Naive thymus-derived CD8-positive, alpha-beta T cell (primary cell): ENCODE measurements at places on chromosomes 5 and 9.

- no peak overlapping the region for H3K27ac ChIP-seq
- H3K27me3 ChIP-seq, result no peaks in the 10 kb centered on the region
- no peak for DNase-seq
These were observed 451.4 kb downstream of the KDM4C start for GRCh38 chr9:7209016-7209715.

DNA sequence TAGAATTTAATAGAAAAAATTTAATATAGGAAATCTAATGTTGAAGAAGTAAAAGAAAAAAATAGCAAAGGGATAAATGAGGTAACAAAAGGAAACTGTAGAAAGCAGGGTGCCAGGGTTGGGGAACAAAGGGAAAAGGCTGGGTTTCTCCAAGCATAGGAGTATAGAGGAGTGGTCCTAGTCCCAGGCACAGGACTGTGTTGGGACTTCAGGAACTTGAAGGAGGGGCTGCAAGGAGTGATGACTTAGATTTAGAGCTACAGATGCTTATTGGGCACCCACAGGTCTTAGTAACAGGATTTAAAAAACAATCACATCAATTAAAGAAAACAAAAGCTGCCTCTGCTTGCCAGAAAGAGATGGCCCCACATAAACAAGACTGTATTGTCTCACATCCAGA, 396.5 kb upstream of the TNC start:
- no peak overlapping the region for H3K27ac ChIP-seq
- no peaks in the 10 kb centered on the region for H3K36me3 ChIP-seq
- no peak for DNase-seq

DNA sequence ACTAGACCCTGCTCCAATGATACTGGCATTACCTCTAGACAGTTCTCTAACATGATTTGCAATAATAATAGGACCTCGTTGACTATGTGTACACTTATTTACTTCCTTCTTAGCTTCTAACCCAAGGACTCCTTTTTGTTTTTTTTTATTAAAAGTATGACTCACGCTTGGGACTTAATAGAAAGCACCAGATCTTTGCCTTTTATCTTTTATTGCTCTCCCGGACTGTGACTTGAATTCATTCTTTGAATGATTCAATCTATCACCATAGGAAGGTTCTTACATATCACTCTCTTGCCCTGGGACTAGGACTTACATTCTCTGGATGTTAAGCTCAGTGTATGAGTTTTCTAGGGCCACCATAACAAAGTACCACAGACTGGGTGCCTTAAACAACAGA, 9.0 kb downstream of the C9 start:
- no peak overlapping the region for H3K27ac ChIP-seq
- H3K27me3 ChIP-seq, result no peaks in the 10 kb centered on the region
- H3K4me3 ChIP-seq, result no peak overlapping the region
- no peak for DNase-seq

DNA sequence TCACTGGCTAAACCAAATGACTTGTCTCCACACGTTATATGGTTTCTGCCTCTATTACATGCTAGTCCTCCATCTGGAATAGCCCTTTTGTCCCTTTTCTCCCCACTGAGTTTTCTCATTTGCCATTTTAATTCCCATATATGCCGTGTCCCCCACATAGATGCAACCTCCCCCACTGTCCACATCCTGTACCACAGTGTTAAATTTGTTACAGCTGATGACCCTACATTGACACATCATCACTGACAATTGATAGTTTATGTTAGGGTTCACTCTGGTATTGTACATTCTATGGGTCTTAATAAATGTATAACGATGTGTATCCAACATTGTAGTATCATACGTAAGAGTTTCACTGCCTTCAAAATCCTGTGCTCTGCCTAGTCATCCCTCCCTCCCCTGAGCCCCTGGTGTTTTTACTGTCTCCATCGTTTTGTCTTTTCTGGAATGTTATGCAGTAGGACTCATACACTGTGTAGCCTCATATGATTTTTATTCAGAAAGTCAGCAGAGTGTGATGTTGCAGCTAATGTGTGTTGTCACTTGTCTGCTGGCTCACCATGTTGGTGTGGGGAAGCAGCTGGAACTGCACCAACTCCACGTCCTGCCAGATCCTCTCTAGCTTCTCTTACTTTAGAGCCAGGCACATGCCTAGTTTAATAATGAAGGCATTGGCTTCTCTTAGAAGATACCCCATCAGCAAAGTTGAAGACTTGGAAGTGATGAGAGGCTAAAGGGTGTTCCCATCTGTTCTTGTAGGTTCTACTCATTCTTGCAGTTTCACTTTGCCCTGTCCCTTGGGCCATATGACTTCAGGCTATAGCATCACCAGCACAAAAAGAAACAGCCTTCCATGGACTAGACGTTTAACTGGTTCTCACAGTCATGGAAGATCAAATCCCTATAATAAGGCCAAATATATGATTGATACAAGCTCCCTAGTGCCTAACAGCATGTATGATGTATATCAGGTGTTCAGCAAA, 30.2 kb downstream of the LRRC70 start:
- H3K36me3 ChIP-seq, result no peaks in the 10 kb centered on the region
- H3K27ac ChIP-seq, result no peak overlapping the region
- H3K27me3 ChIP-seq, result no peaks in the 10 kb centered on the region
- no peaks in the 10 kb centered on the region for H3K4me1 ChIP-seq
- no peak for DNase-seq
- no peak overlapping the region for H3K4me3 ChIP-seq

DNA sequence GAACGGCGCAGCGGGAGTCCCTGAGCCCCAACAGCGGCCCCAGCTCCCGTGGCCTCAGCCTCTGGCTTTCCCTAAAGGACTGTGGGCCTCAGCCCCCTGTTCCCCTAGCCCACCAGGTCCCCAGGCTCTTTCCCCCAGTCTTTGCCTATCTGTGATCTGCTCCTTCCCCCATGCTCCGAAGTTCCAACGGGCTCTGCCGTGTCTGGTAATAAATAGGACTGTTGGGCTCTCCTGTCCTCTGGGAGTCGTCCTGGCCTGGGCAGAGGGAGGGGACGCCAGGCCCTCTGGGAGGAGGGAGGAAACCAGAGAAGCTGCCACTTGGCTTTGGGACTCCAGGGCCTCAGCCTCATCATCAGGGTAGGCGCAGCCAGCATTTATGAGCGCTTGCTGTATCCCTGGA, 28.1 kb downstream of the ADGRD2 start:
- peaks cover 2% of the 10 kb centered on the region for H3K4me1 ChIP-seq
- H3K4me3 ChIP-seq, result no peak overlapping the region
- no peak overlapping the region for H3K27ac ChIP-seq
- no peak for DNase-seq
- H3K36me3 ChIP-seq, result no peaks in the 10 kb centered on the region

DNA sequence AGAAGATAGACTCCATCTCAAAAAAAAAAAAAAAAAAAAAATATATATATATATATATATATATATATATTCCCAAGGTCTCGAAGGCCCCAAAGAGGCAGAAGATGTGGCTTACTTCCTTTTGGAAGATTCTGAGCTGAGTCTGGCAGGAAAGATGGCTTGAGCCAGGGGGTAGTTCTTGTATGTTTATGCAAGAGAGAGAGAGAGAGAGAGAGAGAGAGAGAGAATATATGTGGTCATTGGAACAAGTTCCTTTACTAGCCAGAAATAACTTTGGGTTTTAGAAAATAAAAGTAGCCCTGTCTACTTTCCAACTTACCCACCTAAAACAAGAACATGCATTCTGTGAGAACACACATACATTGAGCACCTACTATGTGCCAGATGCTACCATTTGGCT, 17.6 kb downstream of the NCS1 start:
- H3K4me1 ChIP-seq, result peaks cover 6% of the 10 kb centered on the region
- H3K36me3 ChIP-seq, result no peaks in the 10 kb centered on the region

DNA sequence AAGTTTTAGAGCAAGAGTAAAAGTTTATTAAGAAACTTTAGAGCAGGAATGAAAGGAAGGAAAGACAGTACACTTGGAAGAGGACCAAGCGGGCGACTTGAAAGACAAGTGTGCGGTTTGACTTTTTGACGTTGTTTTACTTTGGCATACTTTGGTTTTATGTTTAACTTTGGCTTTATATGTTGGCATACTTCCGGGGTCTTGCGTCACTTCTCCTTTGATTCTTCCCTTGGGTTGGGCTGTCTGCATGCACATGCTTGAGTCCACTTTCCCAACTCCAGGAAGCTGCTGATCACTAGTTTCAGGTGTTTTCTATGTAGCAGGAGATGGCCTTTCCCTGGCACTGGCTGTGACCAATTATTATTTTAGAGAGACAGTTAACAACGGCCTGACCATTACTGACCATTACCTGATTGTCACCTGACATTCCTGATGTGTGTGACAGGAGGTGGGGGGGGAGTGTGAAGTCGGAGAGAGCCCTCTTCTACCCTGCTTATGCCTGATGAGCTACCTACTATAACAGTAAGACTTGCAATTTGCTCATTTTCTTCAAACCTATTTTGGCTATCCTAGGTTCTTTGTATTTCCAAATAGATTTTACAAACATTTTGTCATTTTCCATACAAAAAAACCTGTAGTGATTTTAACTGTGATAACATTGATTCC, 45.5 kb downstream of the TNFSF8 start:
- H3K4me3 ChIP-seq, result no peak overlapping the region
- peaks cover 14% of the 10 kb centered on the region for H3K4me1 ChIP-seq
- no peak overlapping the region for H3K27ac ChIP-seq
- H3K36me3 ChIP-seq, result no peaks in the 10 kb centered on the region
- no peak for DNase-seq

GRCh38 chr9:132077881-132078698, 1.6 kb downstream of the MED27 start:
- peaks cover 46% of the 10 kb centered on the region for H3K36me3 ChIP-seq
- H3K27ac ChIP-seq, result peak overlapping the region; percentile 53
- no peaks in the 10 kb centered on the region for H3K27me3 ChIP-seq
- DNase-seq, result no peak
- H3K4me3 ChIP-seq, result peak overlapping the region; percentile 96

GRCh38 chr5:57841676-57842363, 359.2 kb upstream of the ACTBL2 start:
- no peaks in the 10 kb centered on the region for H3K36me3 ChIP-seq
- H3K27ac ChIP-seq, result no peak overlapping the region
- H3K4me1 ChIP-seq, result no peaks in the 10 kb centered on the region

DNA sequence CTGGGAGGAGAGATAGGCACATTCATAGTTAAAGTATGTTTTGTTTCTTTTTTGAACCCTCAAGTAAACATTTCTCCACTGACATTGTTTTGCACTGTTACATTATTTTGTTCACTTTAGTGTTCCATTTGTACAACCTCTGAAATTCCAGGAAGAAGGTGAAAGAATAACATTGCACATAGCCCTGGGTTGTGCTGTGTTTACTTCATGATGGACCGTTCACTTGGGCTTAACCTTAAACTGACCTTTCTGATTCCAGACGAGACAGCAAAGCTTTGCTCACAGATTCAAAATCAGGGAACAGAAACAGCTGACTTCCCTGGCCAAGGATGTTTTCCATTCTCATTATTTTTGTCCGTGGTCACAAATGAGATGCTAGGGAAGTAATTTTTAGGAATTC, 42.8 kb upstream of the GDNF start:
- H3K27me3 ChIP-seq, result peaks cover 7% of the 10 kb centered on the region
- H3K36me3 ChIP-seq, result no peaks in the 10 kb centered on the region
- H3K4me3 ChIP-seq, result no peak overlapping the region
- no peak for DNase-seq
- no peak overlapping the region for H3K27ac ChIP-seq
- H3K4me1 ChIP-seq, result no peaks in the 10 kb centered on the region

DNA sequence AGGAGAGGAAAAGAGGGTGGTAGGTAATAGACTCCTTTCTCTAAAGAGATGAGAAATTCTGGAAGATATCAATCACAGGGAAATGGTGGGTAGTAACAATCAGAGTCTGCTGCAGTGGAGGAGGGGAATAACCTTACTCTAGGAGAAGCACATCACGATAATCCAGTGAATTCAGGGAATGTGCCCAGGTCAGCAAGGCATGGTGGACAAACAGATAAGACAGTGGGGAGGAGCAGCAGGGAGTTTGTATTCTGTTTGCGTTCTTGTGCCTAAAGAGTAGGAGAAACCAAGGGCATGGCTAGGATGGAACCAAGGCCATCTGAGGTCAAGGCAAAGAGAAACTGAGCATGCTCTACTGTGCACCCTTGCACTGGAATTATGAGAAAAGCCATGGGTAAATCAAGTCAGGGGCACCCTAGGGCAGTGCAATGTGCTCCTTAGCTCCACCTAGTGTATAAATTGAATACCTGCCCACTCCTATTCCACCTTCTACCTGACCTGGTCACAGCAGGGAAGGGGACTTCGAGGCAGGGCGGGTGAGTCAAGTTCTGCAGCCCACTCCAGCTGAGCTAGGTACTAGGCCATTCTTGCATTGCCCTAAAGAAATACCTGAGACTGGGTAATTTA, 31.6 kb downstream of the RETREG1 start:
- no peak for DNase-seq
- no peaks in the 10 kb centered on the region for H3K27me3 ChIP-seq
- H3K4me1 ChIP-seq, result peaks cover 57% of the 10 kb centered on the region

- no peak overlapping the region for H3K27ac ChIP-seq
- no peak for DNase-seq
- peaks cover 58% of the 10 kb centered on the region for H3K36me3 ChIP-seq
- H3K27me3 ChIP-seq, result no peaks in the 10 kb centered on the region
- H3K4me1 ChIP-seq, result no peaks in the 10 kb centered on the region
These were observed 22.1 kb downstream of the LRRC19 start for GRCh38 chr9:26983340-26983739.

DNA sequence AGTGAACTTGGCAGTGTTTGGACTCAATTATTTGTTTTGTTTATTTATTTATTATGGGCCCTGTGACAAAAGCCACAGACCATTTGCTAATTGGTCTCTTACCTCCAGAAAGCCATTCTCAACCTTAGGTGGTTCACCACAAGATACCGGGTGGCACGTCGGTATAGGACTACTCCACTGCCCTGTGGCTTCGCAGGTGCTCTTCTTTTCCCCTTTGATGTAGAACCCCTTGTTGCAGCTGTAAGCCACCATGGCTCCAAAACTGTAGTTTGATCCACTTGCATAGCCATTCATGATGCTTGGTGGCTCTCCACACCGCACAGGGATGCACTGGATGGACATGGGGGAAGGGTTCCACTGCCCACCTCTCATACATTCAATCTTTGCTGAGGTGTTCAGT, 73.3 kb upstream of the TXNDC8 start:
- no peak overlapping the region for H3K27ac ChIP-seq
- no peak overlapping the region for H3K4me3 ChIP-seq
- H3K36me3 ChIP-seq, result no peaks in the 10 kb centered on the region
- no peaks in the 10 kb centered on the region for H3K4me1 ChIP-seq
- DNase-seq, result no peak

- H3K36me3 ChIP-seq, result no peaks in the 10 kb centered on the region
- no peaks in the 10 kb centered on the region for H3K27me3 ChIP-seq
- H3K4me1 ChIP-seq, result no peaks in the 10 kb centered on the region
- no peak overlapping the region for H3K4me3 ChIP-seq
These were observed 14.9 kb downstream of the DNLZ start for GRCh38 chr9:136348691-136349090.

GRCh38 chr5:115100319-115100955, 69.3 kb downstream of the TRIM36 start:
- no peaks in the 10 kb centered on the region for H3K4me1 ChIP-seq
- no peak overlapping the region for H3K27ac ChIP-seq
- peaks cover 4% of the 10 kb centered on the region for H3K27me3 ChIP-seq
- no peak overlapping the region for H3K4me3 ChIP-seq
- no peaks in the 10 kb centered on the region for H3K36me3 ChIP-seq

- peaks cover 6% of the 10 kb centered on the region for H3K4me1 ChIP-seq
- DNase-seq, result no peak
- no peaks in the 10 kb centered on the region for H3K36me3 ChIP-seq
- H3K27me3 ChIP-seq, result peaks cover 1% of the 10 kb centered on the region
- H3K27ac ChIP-seq, result no peak overlapping the region
- no peak overlapping the region for H3K4me3 ChIP-seq
These were observed 65.4 kb upstream of the KLF9 start for GRCh38 chr9:70479880-70480291.

- no peak for DNase-seq
- no peaks in the 10 kb centered on the region for H3K4me1 ChIP-seq
- no peak overlapping the region for H3K4me3 ChIP-seq
- H3K27ac ChIP-seq, result no peak overlapping the region
These were observed 830.9 kb downstream of the MAT2B start for GRCh38 chr5:164336276-164336675.
